ENCODE measurements at places on chromosomes 16 and 17. TPM values are rescaled to one million over a fixed set of nuclear protein-coding genes. Genes with fewer than 3 reads are reported as not detected.

The WRAP53 gene
- 9.8 TPM for polyA plus RNA-seq

The KRTAP9-8 gene
- not detected for polyA plus RNA-seq

The CLEC10A gene
- 69.4 TPM for polyA plus RNA-seq

The KRTAP4-4 gene
- not detected for polyA plus RNA-seq

The CHD9NB gene
- not detected for polyA plus RNA-seq

The PRDM7 gene
- not detected for polyA plus RNA-seq

The P2RX1 gene
- polyA plus RNA-seq: 22.9 TPM

Measured in CD14-positive monocyte (primary cell).